Activated CD8-positive, alpha-beta T cell treated with anti-CD3 and anti-CD28 coated beads for 36 hours (primary cell): ENCODE measurements at places on chromosomes 7 and 10. TPM values are rescaled to one million over a fixed set of nuclear protein-coding genes. Genes with fewer than 3 reads are reported as not detected.
A peak's percentile ranks its signal among the peaks of the same experiment; 100 is the strongest.

GRCh38 chr7:13912715-13913278 is 76.7 kb downstream of the ETV1 start:
- no peaks in the 10 kb centered on the region for H3K27me3 ChIP-seq
- no peaks in the 10 kb centered on the region for H3K36me3 ChIP-seq
- H3K27ac ChIP-seq = no peak overlapping the region
- peaks cover 26% of the 10 kb centered on the region for H3K4me1 ChIP-seq
- H3K4me3 ChIP-seq = no peak overlapping the region

DNA sequence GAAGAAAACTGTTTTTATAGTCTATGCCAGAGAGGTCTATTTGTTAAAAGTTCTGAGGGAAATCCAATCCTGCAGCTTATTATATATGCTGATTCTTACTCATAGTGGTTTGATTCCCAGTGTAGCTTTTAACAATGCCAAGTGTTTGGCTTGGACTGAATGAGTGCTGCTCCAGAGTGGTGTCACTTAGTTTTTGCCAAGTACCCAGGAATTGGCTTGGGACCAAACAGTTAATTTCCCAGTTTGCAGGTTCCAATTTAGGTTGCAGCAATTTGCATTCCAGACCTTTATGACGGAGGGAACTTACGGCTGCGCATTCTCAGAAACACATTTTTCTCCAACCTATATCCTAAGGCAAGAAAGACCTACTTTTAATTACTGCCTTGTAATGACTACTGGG is 32.4 kb downstream of the NSUN6 start:
- no peak overlapping the region for H3K27ac ChIP-seq
- H3K36me3 ChIP-seq = peaks cover 48% of the 10 kb centered on the region
- DNase-seq = no peak
- no peak overlapping the region for H3K4me3 ChIP-seq

- H3K4me1 ChIP-seq = peaks cover 34% of the 10 kb centered on the region
- peak overlapping the region; percentile 96 for H3K27ac ChIP-seq
- H3K4me3 ChIP-seq = peak overlapping the region; percentile 85
- H3K36me3 ChIP-seq = peaks cover 62% of the 10 kb centered on the region
- H3K27me3 ChIP-seq = no peaks in the 10 kb centered on the region
Measured at GRCh38 chr7:139106959-139107358, 2.6 kb downstream of the ZC3HAV1 start.

GRCh38 chr10:75180592-75180991 is 30.0 kb upstream of the VDAC2 start:
- H3K27me3 ChIP-seq = no peaks in the 10 kb centered on the region
- peaks cover 22% of the 10 kb centered on the region for H3K36me3 ChIP-seq
- H3K27ac ChIP-seq = peak overlapping the region; percentile 52

- no peak overlapping the region for H3K27ac ChIP-seq
- no peaks in the 10 kb centered on the region for H3K36me3 ChIP-seq
- DNase-seq = no peak
- H3K4me1 ChIP-seq = no peaks in the 10 kb centered on the region
- H3K4me3 ChIP-seq = no peak overlapping the region
Measured at GRCh38 chr10:131211965-131212619, 99.4 kb downstream of the TCERG1L start.

The TLX1 gene
- not detected for total RNA-seq

The NEBL gene
- total RNA-seq = 0.07 TPM

The CDH23 gene
- 2.4 TPM for total RNA-seq

The LIPN gene
- total RNA-seq = not detected
